Right cardiac atrium (tissue), 5 donors: ENCODE measurements at places on chromosomes 6 and 20.
A peak's percentile ranks its signal among the peaks of the same experiment; 100 is the strongest.

DNA sequence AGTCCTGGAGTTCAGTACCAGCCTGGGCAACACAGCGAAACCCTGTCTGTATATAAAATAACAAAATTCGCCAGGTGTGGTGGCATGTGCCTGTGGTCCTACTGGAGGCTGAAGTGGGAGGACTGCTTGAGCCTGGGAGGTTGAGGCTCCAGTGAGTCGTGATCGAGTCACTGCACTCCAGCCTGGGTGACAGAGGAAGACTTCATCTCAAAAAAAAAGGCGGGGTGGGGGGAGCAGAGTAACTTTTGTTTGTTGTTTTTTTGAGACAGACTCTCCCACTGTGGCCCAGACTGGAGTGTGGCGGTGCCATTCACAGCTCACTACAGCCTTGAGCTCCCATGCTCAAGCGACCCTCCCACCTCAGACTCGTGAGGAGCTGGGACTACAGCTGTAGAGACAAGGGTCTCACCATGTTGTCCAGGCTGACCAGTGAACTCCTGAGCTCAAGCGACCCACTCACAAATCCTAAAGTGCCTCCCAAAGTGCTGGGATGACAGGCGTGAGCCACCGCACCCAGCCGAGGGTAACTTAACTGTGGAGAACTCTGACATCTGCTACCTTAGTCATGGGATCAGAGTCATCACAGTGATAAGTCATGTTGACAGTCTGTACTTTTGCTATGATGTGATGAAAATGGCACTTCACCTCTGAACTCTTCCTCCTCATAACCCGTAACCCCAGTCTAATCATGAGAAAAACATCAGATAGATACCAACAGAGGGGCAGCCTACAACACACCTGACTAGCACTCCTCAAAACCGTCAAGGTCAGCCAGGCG, 16.5 kb downstream of the PEDS1 start:
- DNase-seq = no peak

GRCh38 chr6:135789375-135790050, 62.0 kb upstream of the PDE7B start:
- no peak for DNase-seq

- no peak for DNase-seq
These were observed 105.7 kb upstream of the QKI start for GRCh38 chr6:163308629-163309440.

GRCh38 chr6:90414352-90414751, 117.7 kb upstream of the BACH2 start:
- DNase-seq = no peak

DNA sequence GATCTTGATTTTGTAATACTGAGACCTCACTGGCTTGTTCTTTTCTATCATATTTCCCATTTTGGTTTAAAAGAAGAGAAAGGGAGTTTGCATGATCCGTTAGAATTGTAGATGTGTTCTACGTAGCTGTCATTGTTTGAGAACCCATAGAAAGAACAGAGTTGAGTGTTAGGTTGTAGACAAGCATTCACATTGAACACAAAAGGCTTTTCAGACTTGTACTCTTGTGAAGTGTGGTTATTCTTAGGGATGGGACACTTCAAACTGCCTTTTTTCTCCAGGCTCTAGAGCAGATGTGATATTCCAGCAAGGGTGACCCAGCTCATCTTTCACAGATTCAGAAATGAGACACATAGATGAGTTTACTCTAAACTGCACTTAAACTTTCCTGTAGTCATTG, 19.9 kb downstream of the FOXO3 start:
- DNase-seq = no peak

DNA sequence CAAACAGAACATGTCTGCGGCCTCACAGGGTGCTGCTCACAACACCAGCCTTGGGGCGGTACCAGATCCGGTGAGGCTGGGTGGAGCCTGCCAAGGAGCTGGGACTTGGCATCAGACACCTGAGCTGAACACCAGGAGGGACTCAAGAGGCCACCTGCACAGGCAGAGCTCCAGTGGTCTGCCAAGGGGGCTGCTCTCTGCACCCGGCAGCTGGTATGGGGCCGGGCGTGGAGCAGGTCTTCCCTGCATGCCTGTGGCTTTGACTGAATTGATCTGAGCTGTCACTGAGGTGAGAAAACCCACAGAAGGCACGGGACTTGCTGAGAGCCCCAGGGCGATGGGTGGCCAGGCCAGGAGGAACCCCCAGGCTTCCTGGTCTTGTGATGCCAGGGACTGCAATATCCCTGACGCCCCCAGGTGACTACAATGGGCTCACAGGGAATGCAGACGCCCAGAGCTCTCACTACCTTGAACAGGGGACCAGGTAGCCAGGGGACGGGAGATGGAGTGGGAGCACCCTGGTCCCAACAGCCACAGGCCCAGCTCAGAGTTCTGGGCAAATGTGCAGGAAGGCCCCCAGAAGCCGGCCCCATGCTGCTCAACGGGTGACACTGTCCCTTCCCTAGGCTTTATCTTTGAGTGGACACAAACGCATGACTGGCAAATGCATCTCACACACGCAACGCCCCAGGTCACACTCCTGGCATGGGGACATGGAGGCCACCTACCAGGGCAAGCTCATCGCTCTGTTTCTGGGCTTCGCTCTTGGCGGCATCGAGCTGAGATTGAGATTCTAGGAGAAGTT, 48.2 kb downstream of the DSTN start:
- peak; percentile 56 for DNase-seq

- DNase-seq = no peak
These were observed 16.7 kb downstream of the TAB2 start for GRCh38 chr6:149334201-149334600.

DNA sequence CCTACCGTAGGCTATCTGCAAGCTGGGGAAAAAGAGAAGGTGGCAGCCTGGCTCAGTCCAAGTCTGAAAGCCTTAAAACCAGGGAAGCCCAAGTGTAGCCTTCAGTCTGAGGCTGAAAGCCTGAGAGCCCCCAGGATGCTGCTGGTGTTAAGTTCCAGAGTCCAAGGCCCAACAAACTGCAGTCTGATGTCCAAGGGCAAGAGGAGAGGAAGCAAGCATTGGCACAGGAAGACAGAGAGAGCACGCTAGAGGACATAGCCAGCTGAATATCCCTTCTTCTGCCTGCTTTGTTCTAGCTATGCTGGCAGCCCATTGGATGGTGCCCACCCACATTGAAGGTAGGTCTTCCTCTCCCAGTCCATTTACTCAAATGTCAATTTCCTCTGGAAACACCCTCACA, 12.1 kb upstream of the L3MBTL1 start:
- no peak for DNase-seq

DNA sequence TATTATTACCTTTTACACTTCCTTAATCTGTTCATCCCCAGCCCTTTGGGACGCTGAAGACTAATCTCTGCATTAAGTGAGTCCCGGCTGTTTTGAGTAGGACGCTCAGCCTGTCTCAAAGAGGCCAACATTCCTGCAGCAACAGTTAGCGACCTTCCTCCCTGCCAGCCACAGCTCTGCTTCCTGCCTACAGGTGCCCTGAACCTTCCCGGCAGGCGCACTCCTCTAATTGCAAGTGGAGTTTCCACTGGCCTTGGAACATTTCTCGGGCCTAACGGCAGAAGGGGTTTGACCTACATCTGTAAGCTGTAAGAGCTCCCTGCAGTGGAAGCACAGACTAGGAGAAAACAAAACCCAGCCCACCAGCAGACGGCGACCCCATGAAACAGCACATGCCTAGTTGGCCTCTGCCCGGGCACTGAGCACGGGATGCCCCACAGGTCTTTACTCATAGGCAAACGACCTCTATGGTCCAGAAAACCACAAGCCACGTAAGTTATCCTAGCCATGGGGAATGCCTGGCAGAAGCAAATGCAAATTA, 137.9 kb downstream of the DTNBP1 start:
- no peak for DNase-seq

DNA sequence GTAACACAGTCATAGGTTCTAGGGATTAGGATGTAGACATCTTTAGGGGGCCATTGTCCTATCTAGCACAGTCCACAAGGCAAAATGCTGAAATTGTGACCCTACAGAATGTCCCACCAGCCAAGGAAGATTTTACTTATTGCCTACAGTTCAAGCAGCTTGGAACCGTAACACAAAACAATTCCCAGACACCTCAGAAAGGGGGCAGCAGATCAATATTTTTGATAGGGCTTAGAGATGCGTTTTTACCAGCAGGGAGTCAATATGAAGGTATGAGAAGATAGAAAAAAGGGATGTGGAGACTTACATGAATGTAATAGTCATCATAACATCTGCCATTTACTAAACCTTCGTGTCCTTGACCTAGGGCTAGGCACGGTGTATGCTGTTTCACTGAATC, 81.0 kb downstream of the TMEM170B start:
- no peak for DNase-seq

DNA sequence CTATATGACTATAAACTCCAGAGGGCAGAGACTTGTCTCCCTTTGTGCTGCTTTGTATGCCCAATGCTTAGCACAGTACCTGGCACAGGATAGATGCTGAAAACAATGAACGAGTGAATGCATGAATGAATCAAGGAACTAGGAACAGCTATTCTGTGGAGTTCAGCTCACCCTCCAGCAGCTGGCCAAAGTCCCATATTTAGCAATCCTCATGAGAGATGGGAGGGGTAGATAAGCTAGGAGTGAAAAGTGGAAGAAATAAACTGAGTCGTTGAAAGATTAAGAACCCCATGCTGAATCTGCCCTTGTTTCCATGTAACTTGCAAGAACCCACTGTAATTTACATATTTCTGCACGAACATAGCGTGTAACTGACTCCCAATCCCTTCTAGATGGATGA, 106.5 kb downstream of the MAFB start:
- no peak for DNase-seq

DNA sequence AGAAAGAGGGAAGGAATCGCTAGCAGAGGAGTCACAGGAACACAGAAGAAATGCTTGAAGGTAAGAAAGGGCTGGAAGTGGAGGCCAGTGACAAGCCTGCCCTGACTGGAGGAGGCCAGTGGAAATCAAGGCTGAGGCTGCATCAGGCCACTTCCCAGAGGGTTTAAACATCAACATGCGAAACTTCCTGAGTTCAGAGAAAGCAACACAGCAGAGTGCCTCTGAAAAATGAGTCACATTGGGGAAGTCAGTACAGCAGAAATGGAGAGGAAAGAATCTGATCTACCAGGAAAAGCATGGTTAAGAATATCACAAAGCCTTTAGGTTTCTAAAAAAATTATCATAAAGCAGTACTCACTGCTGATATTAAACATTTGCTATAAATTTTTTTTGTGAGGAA, 23.3 kb downstream of the NAPB start:
- DNase-seq = no peak

DNA sequence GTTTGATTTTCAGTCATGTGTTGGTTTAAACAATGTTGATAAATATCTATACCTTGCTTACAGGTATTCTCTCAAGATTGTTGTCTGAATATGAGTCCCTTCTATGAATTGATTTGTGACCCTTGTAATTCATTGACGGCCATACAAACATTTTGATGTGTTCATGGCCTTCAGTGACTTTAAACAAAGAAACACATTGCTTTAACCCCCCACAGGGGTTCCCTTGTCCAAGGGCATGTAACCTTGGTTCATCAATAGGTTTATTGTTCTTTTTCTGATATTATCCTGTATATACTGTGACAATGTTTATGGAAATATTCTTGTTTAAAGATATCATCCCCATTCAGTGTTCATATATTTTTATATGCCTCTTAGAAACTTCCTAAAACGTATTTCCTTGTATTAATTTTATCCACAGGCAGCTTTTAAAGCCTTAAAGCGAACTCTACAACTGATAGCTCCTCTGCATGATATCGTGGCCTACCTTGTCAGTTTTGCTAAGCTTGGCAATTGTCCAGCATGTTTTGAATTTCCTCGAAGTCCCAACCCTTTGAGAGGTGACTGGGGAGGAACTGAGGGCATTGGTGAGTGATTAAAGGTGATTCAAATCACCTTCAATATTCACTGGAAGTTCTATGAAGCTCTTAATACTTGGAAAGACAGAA, 87.0 kb downstream of the CD164 start:
- DNase-seq = no peak
